Foreskin keratinocyte (primary cell): ENCODE measurements at places on chromosomes 5 and 9. TPM values are rescaled to one million over a fixed set of nuclear protein-coding genes. Genes with fewer than 3 reads are reported as not detected.

Gene TMEFF1
- total RNA-seq = 0.46 and 0.54 TPM in 2 replicates

DNA sequence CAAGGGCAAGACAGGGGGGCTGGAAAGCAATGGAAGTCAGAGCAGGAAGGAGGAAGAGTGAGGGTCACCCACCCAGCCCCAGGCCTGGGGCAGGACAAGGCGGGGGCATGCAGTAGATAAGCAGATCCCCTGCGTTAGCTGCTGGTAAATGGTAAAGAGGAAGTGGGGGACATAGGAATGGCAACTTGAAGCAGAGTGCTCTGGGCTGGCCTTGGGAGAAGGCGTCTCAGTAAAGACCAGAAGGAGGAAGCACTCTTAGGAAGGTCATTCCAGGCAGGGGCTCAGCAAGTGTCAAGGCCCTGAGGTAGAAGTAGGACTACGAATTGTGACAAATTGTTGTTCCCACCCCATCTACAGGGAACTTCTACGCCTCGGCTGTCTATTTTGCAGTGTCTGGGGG lies 15.1 kb downstream of the TCOF1 start:
- DNase-seq = no peak

DNA sequence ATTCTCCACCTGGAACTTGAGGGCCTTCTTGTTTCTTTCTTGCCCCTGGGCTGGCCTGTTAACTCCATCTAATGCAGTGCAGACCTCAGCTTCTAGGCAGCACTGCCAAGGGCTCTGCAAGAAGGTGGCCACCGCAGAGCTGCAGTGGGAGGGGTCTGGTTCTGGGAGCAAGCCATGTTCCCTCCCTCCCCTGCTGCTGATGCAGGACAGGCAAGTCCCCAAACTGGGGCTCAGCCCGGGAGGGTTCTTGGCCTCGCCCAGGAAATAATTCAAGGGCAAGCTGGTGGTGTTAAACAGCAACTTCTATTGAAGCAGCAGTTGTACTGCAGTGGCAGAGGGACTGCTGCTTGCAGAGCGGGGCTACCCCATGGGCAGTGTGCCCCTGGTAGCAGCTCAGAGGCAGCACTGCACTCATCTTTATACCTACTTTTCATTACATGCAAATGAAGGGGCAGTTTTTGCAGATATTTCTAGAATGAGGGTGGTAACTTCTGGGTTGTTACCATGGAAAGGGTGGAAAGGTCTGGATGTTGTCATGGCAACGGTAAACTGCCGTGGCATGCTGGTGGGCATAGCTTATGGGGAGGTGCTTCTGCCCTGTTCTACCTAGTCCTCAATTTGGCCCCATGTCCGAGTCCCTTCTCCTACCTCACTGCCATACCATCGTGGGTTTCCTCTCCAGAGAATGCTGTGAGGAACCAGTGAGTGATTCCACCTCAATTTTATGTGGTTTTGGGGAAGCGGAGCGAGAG lies 82.1 kb downstream of the WDR41 start:
- no peak for DNase-seq

Gene SCGB3A2
- not detected in 2 replicates for total RNA-seq

Gene QSOX2
- total RNA-seq = 11.9 and 13.6 TPM in 2 replicates

DNA sequence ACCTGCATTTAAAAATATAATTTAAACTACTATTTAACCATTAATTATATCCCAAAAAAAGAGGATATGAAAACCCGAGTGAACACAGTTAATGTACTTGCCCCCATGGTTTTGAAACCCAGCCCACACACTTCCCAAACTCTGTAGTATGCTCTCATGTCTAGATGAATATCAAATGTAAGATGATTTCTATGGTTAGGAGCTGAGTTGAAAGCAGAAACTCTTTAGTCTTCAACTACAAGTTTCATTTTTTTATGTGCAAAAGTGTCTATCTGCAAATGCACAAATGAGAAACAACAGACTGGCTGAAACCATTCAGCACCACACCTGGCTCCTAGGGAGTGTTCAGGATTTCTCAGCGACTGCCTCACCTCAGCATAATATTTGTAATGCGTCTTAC lies 183.3 kb downstream of the SEMA5A start:
- no peak for DNase-seq

- DNase-seq = no peak
Observed at GRCh38 chr9:36566813-36567221, 5.9 kb upstream of the MELK start.

Gene AQP7
- not detected in 2 replicates for total RNA-seq

DNA sequence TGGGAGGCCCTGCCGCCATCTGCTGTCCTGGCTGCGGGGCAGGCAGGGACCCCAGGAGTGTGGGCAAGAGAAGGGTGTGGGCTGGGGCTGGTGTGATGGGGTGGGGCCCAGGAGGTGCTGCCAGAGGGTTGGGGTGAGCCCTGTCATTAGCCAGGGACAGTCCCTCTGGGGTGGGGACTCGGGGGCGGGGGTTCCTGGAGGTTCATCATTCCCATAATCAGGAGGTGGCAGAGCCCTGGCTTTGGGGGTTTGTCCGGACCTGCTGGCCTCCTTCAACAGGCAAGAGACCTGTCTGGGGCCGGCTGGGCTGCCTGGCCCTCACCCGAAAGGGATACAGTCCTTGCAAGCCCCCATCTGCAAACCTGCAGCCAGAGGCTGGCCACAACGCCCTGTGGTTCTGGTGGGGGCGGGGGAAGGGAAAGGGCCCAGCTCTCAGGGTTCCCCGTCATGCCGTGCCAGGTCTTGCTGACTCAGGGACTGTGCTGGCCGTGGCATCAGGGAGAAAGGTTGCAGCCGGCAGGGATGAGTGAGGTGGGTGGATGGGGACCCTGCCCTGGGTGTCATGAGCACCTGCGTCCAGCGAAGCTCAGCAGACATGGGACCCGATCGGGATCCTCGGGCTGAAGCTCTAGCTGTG lies 65.2 kb downstream of the MRPL36 start:
- DNase-seq = no peak

Gene FOXD4L4
- not detected in 2 replicates for total RNA-seq

Gene NFIB
- 24.3 and 26.5 TPM in 2 replicates for total RNA-seq

- peak; percentile 54 for DNase-seq
Observed at GRCh38 chr9:73023025-73023541, 70.2 kb upstream of the ALDH1A1 start.

Gene RMRP
- total RNA-seq = 3,234 and 3,953 TPM in 2 replicates

Gene HBEGF
- 12.1 and 15.0 TPM in 2 replicates for total RNA-seq

DNA sequence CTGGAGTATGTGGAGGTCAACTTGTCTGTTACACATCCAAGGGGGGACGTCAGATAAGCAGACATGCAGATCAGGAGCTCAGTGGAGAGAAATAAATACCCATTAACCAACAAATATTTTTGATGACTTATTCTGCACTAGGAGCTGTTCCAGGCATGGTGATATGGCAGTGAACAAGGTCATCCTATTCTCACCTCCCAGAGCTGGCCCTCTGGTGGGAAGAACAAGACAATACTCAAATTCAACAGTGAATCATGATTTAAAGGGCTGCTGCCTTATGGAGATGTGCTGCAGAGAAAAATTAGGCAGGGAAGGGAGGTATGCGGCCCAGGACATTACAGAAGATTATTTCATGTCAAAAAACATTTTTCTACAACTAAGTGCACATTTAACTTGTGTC lies 36.5 kb downstream of the SYK start:
- DNase-seq = no peak

DNA sequence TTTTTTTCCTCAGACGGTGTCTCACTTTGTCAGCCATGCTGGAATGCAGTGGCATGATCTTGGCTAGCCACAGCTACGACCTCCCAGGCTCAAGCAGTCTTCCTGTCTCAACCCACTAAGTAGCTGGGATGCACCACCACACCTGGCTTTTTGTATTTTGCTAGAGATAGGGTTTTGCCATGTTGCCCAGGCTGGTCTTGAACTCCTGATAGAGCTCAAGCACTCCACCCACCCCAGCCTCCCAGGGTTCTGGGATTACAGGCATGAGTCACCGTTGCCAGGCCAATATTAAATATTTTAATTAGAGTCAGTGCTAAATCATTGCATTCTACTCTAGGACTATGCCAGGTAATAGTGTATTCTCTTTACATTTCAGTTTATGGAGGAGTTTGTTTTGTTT lies 41.5 kb downstream of the UBE2R2 start:
- no peak for DNase-seq

DNA sequence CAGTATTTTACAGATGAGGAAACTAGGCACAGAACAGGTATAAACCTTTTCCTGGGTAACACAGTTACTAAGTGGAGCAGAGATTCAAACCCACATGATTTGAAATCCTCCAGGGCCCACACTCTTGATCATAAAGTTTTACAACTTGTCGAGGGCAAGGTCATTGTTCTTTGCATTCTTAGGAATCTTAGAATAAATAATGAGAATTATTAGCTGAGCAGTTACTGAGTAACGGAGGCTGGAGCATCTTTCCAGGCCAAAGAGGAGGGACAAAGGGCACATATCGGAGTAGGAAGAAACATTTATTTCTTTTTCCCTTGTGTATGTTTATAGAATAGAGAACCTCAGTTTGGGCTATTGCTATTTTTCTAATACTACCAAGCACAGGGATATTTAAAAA lies 27.1 kb upstream of the F2R start:
- no peak for DNase-seq

- no peak for DNase-seq
Observed at GRCh38 chr5:110087829-110088228, 398.1 kb downstream of the MAN2A1 start.

Gene OBP2B
- total RNA-seq = not detected in 2 replicates

DNA sequence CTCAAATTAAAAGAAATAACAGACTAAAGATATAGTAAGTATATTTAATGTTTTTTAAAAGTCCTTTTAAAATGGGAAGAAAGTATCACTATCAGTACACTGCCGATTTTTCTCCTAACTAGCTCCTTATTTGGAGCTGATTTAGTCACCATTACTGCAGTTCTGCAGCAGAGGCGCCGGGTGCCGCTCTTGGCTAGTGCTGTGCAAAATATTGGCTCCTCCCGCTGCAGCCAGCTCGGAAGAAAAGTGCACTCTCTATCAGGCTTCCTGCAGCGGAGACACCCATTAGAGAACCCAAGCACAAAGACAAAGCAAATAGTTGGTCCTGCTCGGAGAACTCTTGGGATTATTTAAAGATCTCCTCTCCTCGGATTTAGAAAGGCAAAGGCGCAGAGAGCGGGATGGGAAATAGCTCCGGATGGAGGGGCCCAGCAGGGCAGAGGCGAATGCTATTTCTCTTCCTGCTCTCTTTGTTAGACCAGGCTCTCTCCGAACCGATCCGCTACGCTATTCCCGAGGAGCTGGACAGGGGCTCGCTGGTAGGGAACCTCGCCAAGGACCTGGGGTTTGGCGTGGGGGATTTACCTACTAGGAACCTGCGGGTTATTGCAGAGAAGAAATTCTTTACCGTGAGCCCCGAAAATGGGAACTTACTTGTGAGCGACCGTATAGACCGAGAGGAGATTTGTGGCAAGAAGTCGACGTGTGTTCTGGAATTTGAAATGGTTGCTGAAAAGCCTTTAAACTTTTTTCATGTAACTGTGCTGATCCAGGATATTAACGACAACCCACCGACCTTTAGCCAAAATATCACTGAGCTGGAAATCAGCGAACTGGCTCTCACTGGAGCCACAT lies at the start of gene PCDHGB3:
TSS of gene PCDHGB3 (plus strand) at position 249 of the 855 bp plus-strand sequence. CDS start at position 402, 153 bp downstream.
- peak; percentile 10 for DNase-seq

DNA sequence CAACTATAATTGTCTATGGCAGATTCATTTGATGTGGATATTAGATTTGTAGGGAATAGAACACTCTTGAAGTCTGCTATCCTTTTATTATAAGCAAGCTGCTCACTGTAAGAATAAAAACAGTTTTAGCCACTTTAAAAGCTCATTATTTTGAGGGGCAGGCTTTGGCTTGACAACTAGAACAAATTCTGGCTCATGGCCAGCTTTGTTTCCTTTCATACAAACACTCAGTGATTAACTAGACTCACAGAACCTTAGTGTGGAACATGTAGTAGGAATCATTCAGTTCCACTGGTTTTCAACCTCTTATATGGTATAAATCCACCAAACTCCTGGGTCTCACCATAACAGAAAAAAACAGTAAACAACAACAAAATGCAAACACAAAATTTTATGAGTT lies 27.4 kb upstream of the CEP120 start:
- no peak for DNase-seq

DNA sequence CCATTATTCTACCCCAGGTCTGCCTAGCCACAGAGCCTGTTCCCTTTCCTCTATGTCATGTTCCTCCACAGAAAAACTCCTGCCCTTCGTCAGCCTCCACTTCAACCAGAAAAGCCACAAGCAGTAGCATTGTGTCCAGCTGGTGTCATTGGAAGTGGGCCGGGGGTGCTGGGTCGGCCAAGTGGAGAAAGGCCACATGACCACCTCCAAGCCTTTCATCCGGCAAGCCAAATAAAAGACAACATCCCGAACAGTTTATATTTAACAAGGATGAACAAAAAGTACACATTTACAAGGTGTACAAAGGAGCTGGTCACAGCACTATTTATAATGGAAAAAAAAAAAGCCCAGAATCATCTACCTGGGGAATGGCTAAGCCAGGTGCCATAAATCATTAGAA lies 16.1 kb upstream of the SPOCK1 start:
- no peak for DNase-seq

Gene DMAC1
- 53.3 and 54.1 TPM in 2 replicates for total RNA-seq
